ENCODE measurements at places on chromosomes 7 and 10.

GRCh38 chr10:30070001-30070685 is 10.8 kb upstream of the JCAD start:
- DNase-seq: no peak

DNA sequence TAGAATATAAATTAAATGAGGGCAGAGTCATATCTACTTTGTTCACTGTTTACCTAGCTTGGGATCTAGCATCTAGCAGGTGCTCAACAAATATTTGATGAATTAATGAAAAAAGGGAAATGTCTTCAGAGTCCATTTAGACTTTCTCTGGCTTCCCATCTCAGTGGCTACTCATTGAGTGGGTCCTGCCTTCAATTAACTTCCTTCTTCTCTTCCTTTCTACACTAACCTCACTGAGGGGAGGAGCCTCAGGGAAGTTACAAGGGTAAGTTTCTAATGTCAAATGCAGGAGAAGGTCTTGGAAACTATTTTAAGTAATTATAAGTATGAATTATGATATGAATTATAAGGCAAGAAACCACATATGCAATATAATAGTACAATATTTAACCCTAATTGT is 28.2 kb upstream of the MPP7 start:
- DNase-seq: no peak

GRCh38 chr10:58856508-58857240 is 319.8 kb upstream of the PHYHIPL start:
- DNase-seq: peak; percentile 73

DNA sequence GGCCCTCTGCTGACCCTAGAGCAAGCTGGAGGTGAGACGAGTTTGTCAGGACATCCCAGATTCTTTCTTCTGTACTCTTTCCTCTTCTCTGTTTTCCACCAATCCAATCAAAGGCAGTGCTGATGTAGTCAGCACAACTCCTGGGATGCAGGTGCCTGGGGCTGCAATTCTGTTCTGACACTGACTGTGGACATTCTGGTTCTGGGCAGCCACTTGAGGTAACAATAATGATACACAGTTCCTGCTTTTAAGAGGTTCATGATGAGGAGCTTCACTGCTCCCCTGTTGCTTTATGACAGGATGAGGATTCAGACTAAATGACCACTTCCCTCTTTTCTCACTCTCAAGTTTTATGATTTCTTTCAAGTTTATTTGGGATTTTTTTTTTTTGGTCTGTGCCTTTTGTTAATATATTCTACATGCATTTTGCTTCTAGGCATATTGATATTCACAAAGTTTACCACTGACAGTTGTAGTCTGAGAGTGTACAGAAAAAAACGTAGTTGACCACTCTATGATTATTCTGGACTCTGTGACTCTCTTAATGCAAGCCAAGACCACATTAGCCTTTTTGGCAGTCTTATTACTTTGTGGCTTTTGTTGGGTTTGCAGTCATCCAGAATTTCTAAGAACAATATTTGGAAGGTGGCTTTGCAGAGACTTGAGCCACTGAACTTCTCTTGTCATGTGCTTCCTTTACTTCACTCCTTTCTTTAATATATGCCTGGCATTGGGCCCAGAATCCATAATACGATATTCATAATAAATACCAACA is 247.6 kb downstream of the AUTS2 start:
- no peak for DNase-seq

- no peak for DNase-seq
These were observed 16.4 kb downstream of the SEPHS1 start for GRCh38 chr10:13331646-13332045.

DNA sequence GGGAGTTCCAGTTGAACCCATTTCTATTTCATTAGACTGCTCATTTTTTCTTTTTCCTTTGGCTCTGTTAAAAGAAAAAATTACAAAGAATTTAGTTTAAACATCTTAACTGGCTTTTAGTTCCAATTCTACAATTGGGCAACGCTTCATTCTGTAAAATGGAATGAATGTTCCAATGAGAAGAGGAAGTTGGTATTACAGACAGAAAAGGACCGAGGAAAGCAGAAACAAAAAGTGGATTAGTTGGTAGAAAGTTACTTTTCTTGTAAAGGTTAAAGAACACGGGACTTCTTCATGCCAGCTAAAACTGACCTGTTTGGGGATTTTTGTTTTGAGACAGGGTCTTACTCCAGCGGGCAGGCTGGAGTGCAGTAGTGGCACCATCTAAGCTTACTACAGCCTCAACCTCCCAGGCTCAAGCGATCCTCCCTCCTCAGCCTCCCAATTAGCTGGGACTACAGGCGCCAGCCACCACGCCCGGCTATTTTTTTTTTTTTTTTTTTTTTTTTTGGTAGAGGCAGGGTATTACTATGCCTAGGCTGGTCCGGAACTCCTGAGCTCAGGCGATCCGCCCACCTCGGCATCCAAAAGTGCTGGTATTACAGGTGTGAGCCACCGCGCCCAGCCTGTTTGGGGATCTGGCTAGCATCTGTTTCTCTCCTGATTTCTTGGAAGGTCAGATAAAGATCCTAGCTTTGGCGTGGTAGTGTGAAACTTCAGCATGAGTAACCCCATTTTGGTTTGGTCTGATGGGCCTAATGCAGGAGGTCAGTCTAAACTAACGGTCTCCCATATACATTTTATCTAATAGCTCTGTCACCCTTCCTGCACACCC is 1.3 kb upstream of the VDAC2 start:
- DNase-seq: no peak

GRCh38 chr10:7372504-7372903 is 38.3 kb downstream of the SFMBT2 start:
- DNase-seq: no peak

DNA sequence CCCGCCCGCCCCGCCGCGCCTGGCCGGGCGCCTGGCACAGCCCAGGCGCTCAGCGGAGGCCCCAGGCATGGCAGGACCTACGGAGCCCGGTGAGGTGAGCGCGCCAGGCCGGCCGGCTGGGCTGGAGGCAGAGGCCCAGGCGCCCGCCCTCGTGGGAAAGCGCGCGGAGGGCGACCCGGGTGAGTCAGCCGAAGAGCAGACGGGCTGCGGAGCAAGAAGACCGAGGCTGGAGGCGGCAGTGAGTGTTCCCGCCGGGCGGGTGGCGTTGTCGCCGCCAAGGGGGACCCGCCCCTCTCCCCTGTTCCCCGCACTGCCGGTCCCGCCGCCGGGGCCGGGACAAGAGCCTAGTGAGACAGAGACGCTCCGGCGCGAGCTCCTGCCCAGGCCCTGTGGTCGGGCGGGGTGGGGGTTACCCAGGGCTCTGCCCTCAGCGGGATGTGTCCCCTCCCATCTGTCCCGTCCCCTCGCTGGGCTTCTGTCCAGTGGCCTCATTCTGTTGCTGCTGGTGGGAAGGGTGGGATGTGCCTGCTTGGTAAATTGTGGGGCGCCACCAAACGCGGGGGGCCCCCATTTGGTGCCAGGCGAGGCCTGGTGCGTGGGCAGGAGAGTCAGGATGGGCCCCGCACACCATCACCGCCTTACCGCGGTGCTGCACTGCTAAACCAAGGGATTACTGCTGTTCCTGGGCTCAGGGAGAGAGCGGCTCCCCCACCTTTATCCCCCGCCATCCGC is 17.0 kb upstream of the NODAL start:
- peak; percentile 14 for DNase-seq

DNA sequence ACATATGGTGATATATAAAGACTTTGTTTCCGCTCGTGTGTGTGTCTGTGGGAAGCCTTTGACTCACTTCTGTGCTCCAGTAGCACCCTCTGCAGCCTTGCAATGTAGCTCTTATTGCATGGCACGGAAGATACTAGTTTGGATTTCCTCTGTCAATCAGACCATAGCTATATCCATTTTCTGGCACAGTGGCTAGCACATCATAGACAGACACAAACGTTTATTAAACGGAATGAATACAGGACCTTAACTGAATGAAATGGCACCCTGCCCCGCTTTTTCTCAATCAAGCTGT is 124.0 kb upstream of the PTPN20 start:
- DNase-seq: no peak

DNA sequence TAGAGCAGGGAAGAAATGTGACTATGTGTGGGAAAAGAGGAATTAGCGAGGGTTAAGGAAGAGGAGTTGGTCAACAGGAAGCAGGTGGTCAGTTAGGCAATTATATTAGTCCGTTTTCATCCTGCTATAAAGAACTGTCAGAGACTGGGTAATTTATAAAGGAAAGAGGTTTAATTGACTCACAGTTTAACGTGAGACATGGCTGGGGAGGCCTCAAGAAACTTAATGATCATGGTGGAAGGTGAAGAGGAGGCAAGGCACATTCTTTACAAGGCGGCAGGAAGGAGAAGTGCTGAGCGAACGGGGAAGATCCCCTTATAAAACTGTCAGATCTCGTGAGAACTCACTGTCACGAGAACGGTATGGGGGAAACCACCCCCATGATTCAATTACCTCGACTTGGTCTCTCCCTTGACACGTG is 35.0 kb downstream of the RAMP3 start:
- no peak for DNase-seq

GRCh38 chr7:54397836-54398612 is 144.2 kb upstream of the VSTM2A start:
- DNase-seq: no peak

GRCh38 chr10:77810446-77811335 is 115.9 kb downstream of the DLG5 start:
- no peak for DNase-seq

- DNase-seq: no peak
These were observed 260.0 kb downstream of the CCSER2 start for GRCh38 chr10:84588426-84588825.

- no peak for DNase-seq
These were observed 442 bp downstream of the STYXL1 start for GRCh38 chr7:76047305-76047810.

- DNase-seq: no peak
These were observed 82.4 kb upstream of the RNF32 start for GRCh38 chr7:156558198-156558597.

DNA sequence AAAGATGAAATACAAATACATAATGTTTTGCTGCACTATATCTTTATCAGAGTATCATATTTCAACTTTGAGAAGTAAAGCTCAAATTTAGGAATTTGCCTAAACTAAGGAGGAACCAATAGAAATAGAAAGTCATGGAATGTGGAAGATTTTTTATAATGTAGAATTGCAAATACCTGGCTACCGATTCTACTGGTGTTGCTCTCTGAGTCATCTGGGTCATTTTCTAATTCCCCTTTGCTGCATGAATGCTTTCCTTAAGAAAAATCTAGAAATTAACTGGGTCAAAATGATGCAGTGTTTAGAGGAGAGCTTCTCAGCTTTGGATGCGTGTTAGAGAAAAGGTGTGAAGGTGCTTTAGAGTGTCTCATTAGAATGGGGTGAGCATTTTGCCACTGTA is 568.9 kb upstream of the ANKRD30A start:
- DNase-seq: no peak

DNA sequence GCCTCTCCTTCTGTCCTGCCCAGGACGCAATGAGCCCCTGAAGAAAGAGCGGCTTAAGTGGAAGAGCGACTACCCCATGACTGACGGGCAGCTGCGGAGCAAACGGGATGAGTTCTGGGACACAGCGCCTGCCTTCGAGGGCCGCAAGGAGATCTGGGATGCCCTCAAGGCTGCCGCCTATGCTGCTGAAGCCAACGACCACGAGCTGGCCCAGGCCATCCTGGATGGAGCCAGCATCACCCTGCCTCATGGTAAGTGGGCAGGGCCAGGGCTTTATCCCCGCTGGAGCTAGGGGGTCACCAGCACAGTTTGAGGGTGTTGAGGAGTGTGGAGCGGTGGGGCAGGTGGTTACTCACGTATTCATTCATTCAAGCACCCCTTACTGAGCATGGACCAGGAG is 4.7 kb upstream of the ANKRD2 start:
- no peak for DNase-seq

- DNase-seq: no peak
These were observed 350.2 kb downstream of the GATA3 start for GRCh38 chr10:8404721-8405120.

GRCh38 chr7:51430480-51431086 is 114.0 kb upstream of the COBL start:
- DNase-seq: no peak

DNA sequence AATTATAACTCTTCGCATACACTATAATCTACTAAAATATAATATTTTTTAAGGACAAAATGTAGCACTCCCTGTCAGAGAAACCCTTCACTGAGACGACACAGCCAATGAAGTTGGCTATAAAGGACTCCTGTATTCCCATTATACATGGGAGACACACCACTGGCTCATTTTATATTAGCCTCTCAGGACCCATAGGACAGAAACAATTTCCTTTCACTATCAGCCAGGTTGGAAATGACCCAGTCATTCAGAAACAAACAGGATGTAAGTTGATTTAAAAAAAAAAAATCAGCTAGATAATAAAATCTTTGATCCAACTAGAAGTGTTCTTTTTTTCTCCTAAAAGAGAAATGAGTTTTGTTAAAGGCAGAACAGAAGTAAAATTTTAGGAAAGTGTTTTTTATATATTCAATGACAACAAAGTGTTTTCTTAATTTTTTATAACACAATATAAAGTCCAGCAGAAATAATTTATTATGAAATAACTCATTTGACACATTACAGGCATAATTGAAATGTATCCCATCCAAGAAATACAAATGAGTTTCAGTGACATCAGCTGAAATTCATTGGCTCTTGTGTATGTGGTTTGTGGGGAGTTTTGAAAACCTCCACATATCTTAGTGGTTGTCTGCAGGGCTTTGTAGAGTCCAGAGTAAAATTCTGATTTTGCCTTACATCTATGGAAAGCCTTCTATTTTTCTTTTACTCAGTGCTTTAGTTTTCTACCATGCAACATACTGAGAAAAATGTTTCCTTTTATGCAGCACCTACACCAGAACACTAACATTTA is 64.1 kb downstream of the CTTNBP2 start:
- DNase-seq: no peak

DNA sequence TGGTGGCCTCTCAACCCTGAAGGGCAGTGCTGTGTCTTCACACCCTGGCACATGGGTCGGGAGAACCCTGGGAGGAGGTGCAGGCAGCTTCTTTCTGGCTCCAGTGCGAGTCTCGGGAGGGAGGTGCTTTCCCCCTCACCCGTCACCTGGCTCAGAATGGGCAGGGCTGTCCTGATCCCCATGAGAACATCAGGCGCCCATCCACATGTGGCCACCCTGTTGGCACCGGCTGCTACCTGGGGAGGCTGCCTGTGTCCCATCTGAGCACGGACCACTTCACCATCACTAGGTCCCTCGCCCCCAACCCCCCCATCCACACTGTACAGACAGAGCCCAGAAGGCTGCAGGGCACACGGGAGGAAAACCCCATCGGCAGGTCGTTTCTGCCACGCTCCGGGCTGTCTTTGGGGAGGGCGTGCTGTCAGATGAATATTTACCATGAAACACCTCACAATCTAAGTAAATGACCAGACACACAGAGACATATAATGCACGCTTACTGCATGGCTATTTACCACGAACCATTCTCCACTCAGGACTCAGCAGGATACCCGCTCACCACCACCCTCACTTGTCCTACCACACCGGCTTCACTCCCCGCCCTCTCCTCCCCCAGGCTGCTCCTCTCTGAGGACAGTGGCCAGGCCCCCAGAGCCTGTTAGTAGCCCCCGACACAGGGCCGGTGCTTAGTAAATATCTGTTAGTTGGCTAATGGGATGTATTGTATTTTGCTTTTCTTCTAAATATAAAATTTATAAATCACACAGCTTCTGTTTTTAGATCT is 282.2 kb downstream of the DNAJB6 start:
- DNase-seq: no peak

Measured in AG09319 (cell line).